ENCODE measurements at places on chromosomes 16 and 17.
A peak's percentile ranks its signal among the peaks of the same experiment; 100 is the strongest.

DNA sequence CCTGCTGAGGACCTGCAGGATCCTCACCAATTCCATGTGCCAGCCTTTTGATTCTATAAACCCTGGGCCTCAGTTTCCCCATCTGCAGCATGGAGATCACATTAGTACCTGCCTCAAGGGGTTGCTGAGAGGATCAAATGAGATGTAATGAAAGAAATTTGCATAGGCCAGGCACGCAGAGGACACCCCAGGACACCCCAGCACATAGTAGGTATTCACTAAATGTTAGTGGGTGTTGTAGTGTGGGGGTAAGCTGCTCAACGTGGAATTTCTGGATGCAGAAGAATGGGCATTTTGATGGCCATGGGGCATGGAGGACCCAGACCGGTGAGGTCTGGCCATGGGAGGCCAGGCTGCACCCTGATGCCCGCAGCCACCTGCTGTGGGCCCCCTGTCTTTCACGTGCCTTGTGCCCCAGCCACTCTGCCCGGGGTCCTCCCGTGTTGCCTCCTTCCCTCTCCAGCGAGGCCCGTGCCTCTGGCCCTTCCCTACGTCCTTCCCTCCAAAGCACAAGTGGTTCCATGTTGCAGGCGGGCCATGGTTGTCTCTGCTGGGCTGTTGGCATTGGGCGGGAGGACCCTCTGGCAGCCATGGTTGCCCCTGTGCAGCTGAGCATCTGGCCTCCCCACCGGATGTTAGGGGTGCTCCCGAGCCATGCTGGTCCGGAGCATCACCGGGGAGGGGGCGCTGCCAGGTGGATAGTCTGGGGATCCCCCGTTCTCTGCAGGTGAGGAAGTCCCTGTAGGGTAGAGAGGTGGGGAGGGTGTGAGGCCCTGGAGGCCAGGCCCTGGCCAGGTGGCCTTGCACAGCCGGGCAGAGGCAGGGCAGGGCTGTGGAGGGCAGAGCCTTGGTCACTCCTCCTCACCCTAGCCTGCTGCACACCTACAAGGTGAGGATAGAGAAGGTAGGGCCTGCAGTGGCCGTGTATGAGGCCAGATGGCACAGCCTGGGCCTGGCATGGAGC is 8.6 kb downstream of the MAP2K3 start:
- no peak for DNase-seq

- peak; percentile 5 for DNase-seq
Observed at GRCh38 chr16:87336434-87337240, 19.4 kb upstream of the C16orf95 start.

- DNase-seq: no peak
Observed at GRCh38 chr16:5971106-5971505, 873.5 kb upstream of the EEF2KMT start.

DNA sequence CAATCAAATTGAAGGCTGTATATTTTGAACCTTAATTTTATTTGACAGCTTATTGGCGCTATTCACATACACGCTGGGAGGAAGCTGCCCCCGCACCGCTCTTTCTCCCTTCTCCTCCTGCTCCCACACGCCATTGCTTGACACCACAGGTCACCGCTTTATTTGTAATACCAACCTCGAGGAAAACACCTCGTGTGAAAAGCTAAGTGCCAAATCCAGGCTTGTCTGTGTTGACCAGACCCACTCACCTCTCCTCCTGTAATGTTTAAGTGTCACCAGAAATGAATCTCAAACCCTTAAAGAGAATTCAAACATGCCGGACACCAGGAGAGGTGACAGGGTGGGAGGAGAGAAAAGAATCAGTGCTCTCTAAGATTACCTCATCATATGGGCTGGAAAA is 331.4 kb downstream of the GRIN2A start:
- DNase-seq: no peak

DNA sequence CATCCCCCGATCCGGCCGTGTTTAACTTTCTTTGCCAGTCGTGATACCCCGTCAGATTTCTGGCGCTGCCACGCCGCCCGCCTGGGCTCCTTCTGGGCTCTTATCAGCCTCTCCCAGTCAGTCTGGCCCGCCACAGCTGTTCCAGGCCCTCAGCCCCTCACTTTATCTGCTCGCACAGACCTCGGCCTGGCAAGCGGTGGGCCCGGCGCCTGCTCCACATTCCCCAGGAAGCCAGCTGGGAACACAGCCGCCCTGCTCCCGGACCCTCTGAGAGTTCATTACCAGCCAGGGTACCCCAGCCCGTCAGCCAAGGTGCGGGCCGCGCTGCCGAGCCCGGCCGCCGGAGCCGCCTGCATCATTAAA is 157.5 kb downstream of the ZNF423 start:
- DNase-seq: peak; percentile 92

- no peak for DNase-seq
Observed at GRCh38 chr17:27921077-27921476, 27.9 kb upstream of the LYRM9 start.

GRCh38 chr16:71443714-71444113 is 1.9 kb upstream of the TLE7 start:
- DNase-seq: no peak

DNA sequence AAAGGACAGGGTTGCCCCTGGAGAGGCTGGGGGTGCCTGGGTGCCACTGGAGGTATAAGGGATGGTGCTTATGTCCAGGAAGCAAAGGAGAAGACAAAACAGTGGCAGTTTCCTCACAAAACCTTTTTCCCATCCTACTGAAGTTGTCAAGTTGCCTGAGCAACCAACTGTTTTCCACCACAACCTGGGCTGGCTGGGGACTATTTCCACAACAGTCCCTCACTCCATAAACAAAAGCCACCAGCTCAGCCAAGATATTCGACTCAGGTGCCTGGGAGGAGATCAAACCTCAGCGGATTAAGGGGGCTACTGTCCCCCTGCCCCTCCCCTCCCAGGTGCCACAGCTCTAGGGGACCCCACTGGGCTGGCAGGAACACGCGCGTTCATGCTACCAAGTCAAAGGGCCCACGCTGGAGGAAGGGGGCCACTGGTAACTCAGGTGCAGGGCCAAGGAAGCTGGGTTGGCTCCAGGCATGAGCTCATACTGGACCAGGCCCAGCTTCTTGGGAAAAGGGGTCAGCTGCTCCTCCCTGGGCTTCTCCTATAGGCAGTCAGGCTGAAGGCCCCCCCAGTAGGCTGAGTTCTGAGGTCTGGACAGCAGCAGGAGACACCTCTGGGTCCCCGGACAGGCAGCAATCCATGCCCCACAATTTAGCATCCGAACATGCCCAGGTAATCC is 45.7 kb upstream of the MRPS23 start:
- peak; percentile 77 for DNase-seq

DNA sequence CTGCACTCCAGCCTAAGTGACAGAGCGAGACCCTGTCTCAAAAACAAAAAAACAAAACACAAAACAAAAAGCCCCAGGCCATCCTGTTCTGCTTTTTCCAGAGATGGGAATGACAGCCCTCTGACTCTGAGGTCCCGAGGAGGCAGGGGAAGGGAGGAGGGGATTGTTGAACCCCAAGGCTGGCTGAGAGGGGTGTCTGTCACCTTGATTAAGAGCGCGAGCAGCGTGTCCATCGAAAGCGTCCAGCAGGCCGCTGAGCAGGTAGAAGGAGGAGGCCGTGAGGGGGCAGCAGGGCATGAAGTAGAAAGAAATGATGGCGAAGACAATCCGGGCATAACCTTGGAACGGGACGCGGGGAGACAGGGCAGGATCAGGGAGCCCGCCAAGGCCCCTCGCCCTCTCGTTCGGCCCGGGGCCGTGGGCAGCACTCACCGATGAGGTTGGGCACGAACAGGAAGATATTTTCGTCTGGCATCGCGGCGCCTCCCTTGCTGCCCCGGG is 593 bp downstream of the CDIPT start:
- DNase-seq: no peak

- DNase-seq: no peak
Observed at GRCh38 chr17:64173646-64174045, 43.7 kb upstream of the ERN1 start.

GRCh38 chr17:11293480-11293879 is 52.5 kb downstream of the SHISA6 start:
- DNase-seq: no peak

- DNase-seq: no peak
Observed at GRCh38 chr16:51553910-51554309, 402.8 kb upstream of the SALL1 start.

- no peak for DNase-seq
Observed at GRCh38 chr16:31916056-31916488, 42.5 kb downstream of the ZNF267 start.

GRCh38 chr17:14337596-14338079 is 36.8 kb downstream of the HS3ST3B1 start:
- DNase-seq: no peak

GRCh38 chr16:8831871-8832716 is 34.5 kb downstream of the PMM2 start:
- no peak for DNase-seq

- no peak for DNase-seq
Observed at GRCh38 chr17:14777291-14777690, 476.4 kb downstream of the HS3ST3B1 start.

DNA sequence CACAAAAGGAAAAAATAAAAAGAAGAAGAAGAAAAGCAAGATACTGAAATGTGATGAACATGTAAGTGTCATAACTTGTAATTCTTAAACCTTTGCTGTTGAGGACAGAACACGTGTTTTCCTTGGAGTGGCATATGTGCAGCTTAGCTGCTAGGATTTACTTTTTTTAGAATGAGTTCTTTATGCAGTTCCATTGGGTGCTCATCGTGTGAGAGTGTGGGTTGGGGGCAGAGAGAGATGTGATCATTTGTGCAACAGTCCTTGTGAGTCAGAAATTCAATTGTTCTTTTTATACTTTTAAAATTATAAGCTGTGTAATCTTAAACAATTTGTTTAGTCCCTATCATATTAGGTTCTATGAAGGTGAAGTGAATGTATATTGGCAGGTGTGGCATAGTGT is 5.5 kb upstream of the DHRS11 start:
- no peak for DNase-seq

- DNase-seq: peak; percentile 77
Observed at GRCh38 chr17:35799942-35800341, 4.5 kb upstream of the MMP28 start.

- no peak for DNase-seq
Observed at GRCh38 chr17:28907709-28908475, 5.0 kb upstream of the DHRS13 start.

GRCh38 chr16:7714775-7715174 is 382.1 kb downstream of the RBFOX1 start:
- DNase-seq: no peak

DNA sequence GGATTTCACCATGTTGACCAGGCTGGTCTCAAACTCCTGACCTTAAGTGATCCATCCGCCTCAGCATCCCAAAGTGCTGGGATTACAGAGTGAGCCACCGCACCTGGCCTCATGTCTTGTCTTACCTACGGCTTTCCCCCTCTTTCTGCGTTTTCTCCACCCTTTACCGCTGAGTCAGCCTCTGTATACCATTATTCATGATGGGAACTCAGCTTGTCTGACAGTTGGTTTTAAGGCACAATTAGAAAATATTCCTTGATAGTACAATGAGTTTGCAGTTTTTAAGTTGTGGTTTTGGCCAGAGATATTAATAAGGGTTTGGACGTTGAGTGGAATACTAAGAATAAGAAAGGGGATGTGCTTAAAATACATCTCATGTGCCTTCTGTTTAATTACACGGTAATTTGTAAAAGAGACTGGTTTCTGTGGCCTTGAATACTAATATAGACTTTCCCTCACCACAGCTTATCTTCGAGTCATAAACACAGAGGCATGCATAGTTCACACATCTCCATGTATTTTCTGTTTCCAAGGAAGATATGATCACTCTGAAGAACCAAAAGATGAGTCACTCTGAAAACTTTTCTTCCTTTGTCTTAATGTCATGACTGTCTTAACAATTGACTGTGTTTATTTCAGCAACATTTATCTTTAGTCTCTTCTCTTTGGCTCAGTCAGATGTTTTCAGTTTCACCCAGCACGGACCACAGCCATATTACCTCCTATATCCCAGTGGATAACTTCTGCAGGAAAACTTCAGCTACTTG is 54.4 kb downstream of the PITPNC1 start:
- DNase-seq: no peak

GRCh38 chr16:57480754-57481230 is 5.5 kb downstream of the DOK4 start:
- no peak for DNase-seq

DNA sequence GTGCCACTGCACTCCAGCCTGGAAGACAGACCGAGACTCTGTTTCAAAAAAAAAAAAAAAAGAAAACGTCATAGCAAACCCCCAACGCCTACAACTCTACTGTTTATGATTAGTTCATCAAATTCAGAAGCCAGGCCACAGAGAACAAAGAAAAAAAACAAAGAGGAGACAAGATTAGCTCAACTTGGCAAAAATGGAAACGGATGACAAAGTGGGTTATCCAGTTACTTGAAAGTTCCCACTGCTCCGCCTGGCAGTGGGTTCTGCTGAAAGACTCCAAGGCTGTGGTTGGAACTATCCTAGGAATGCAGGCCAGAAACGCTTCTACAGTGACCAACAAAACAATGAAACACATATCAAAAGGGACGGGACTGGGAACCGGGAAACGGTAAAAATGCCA is 53.1 kb downstream of the MRM3 start:
- no peak for DNase-seq
